Stimulated activated CD4-positive, alpha-beta T cell treated with anti-CD3 and anti-CD28 coated beads, Interleukin-12 subunit alpha, Interleukin-12 subunit beta, amount 100 ng/mL, for 24 hours (primary cell): ENCODE measurements at places on chromosomes 3 and 15.

DNA sequence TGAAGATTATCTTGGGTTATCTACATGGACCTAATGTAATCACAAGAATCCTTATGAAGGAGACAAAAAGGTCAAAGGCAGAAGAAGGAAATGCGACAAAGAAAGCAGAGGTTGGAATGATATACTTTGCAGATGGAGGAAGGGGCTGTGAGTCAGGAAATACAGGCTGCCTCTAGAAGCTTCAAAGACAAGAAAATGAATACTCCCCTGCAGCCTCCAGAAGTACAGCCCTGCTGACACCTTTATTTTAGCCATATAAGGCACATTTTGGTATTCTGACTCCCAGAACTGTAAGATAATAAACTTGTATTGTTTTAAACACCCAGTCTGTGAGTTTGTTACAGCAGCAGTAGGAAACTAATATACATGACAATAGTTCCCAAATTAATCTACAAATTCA is 58.6 kb downstream of the SIDT1 start:
- DNase-seq: no peak

DNA sequence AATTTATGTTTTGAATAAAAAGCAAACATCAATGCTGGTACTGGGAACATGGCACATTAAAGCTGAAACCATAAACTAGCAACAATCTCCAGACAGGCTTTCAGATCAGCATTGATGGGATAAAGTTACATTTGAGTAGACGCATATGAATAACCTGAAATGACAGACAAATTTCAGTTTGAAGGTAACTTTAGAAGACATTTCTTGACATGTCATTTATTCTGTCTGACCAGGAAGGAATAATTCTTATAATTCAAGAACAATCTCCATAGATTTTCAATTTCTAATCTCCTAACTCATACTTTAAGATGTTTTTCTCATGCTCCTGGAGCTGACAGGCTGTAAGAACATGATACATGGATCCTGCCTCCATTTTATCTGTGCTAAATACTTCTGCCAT is 69.8 kb downstream of the PLCH1 start:
- DNase-seq: no peak

DNA sequence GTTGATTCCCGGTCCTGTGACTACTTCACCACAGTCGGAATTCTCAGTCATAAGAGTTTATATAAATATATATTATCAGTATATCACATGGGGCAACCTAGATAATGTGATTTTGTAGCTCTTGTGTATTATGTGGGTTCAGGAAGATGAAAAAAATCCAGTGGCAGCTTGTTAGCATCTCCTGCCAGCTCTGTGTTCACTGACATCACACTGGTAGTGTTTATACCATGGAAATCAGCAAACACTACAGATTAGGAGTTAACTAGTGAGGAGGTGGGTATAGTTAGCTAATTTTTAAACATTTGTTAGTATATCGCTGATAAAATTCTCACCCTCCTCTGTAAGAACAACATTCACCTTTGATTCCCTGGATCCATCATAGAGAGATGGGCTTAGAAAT is 44.5 kb upstream of the KCNMB2 start:
- DNase-seq: no peak

DNA sequence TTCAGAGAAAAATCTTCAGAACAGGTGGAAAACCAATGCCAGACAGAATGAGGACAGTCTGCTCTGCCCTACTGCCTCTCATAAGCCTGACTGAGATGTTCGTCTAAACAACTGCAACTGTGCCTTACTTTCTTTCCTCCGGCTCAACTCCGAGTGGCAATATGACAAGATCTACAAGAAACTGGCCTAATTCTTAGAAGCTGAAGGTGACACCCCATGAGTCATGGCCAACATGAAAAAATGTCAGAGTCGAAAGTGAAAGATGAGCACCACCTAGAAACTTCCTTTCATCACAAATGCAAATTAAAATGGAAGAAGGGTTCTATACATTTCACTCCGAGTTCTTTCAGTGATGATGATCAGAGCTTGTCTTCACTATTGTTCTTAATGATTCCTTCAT is 12.9 kb downstream of the PCYT1A start:
- peak; percentile 47 for DNase-seq

DNA sequence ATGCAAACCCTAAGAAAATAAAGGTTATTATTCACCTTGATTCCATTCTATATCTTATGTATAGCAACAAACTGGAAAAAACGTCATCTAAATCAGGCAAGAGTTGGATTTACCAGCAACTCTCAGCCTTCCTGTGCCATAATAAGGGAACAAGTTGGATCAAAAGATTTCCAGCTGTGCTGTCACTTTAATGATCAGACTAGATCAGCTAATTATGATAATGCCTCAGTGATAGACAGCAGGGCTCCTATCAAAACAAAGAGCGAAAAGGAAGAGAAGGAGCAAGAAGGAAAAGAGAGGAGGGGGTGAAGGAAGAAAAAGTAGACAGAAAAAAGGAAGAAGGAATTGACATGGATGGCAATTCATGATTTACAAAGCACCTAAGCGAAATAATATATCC is 36.7 kb upstream of the BCL6 start:
- no peak for DNase-seq

DNA sequence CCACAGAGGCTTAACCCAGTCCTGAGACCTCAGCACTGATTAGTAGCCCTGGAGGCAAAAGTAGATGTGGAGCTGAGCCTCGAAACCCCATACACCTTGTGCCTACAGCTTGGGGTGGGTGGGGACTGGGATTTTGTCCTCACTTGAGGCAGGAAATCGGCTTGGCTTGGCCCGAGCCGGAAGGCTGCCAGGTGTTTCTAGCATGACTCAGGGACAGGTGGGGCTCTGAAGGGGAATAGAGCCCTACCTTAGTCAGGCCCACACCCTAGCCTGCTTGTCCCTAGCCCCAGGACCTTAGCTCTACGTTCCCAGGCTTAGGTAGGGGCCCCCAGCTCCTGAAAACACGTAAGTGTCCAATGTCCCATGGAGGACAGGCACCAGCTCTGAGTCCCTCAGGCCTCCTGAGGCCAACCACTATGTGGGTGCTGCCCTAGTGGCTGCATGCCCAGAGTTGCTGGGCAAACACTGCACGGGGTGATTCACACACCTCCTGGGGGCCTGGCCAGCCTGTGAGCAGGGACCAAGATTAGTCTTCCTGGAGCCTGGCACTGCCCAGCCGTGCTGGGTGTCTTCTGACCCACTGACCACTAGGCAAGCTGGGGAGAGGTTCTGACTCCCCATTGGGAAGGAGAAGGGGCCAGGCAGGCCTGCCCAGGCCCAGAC is 3.1 kb downstream of the MST1R start:
- no peak for DNase-seq

GRCh38 chr3:60386306-60386705 is 864.9 kb downstream of the FHIT start:
- DNase-seq: no peak

DNA sequence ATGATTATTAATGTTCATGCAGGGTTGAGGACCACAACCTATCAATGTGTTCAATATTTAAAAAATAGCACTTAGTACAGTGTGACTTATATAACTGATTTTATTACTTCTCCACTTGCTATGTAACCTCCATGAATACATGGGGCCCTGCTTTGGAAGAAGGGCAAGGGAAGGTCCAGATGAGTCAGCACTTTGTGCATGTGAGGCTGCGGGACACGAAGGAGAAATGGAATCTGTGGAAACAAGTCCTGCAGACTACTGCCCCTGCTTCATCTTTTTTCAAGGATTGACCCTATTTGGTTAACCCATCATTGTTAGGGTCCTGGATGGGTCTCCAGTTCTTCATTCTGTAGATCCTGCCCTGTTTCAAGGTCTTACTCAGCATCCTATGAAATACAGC is 1.6 kb downstream of the NXPE3 start:
- no peak for DNase-seq

DNA sequence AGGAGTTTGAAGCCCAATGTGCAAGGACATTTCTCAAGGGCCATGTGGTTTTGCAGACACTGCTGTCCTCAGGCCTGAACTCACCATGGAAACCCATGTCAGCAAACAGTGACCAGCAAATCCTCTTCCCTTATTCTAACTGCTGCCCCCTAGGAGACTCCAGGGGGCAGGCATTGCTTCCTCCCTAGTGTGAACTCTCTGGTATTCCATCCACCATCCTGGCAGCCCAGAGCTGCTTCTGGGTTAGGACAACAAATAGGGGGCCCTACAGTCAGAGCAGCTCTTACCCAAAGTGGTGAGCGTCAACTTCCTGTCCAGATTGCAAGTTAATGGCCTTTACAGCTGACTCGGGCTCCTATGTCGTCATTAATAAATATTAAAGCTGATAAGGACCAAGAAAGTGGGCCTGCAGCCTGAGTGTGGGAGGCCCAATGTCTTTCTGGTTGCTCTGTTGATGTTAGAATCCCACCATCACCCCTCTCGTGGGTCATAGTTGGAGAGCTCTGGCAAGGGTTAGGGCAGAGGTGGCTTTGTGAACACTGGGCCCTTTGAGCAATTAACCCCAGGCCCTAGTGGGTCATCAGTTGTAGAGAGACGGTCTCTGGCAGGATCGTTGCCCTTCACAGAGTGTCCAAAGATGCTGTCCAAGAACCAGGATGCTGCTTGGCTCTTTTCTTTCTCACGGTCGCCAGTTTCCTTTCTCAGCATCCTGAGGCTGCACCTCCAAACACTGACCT is 41.5 kb downstream of the TGM4 start:
- DNase-seq: no peak

GRCh38 chr15:68749793-68750192 is 70.9 kb downstream of the ANP32A start:
- no peak for DNase-seq

DNA sequence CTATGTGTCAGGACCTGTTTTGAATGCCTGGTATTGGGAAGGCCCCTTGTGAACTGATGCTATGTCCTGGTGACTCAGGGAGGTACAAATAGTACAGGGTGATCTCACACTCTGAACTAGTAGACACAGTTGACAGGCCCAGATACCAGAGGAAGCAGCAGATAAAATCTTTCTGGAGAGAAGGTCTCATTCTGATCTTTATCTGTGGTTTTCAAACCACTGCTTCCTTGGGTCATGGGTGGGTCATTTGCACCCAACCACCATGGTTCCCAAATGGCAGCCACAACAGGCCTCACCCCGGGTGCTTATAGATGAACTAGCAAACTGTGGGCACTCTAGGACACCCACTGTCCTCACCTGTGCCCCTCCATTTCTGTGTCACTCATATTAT is 43.4 kb downstream of the PXYLP1 start:
- DNase-seq: no peak

GRCh38 chr3:154540950-154541604 is 111.1 kb upstream of the GPR149 start:
- DNase-seq: no peak

- no peak for DNase-seq
These were observed 612.2 kb downstream of the DIPK2A start for GRCh38 chr3:144583871-144584270.

- DNase-seq: no peak
These were observed 66.2 kb upstream of the XCR1 start for GRCh38 chr3:46093327-46093942.

DNA sequence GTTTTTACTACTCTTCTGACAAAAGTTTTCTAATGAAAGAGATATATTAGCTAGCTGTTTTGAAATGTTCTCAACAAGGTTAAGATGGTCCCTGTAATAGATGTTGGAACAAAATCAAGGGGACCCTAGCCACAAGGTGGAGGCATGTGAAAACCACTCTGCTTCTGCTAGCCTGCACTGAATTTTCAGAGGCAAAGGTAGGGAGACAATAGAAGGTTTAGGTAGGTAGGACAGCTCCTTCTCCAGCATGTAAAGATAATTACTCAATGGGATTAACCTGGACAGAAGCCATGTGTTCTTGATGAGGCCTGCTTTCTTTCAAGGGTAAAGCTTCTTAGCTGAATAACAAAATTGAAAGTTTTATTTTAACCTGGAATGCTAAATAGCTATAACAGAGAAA is 333.5 kb downstream of the LSAMP start:
- DNase-seq: no peak

- DNase-seq: no peak
These were observed 889 bp upstream of the LRRIQ4 start for GRCh38 chr3:169811631-169812331.

DNA sequence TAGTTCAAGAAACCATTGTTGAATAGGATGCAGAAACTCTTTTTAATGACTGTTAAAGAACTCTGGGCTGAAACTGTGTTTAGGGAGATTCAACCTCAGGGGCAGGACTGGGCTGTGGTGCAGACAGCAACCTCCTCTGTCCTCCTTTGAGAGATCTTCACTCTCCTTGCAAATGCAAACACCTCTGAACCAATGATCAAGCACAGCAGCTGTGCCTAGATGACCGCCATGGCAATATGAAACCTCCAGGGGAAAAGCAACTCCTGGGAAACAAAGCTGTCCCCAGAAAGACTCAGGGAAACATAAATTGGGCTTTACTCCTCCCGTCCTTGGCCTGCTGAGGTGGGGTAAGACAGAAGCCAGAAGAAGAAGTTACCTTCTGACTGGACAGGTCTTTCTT is 52.6 kb downstream of the TBC1D2B start:
- DNase-seq: no peak

DNA sequence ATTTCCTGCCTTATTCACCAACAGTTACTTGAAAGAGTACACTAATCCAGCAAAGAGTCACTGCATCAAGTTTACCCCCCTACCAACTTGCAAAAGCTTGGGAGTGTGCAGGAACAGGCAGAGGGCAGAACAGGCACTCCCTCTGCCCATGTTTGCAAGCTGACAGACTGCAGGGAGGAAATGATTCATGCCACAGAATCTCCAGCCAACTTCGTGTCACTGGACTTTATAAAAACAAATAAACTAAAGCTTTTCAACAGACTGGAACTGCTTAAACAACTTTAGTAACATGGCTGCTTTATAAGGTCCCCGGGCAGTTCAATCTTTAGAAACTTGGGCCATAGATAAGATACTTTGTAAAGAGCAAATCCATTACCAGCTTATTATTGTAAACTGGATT is 129.5 kb downstream of the THRB start:
- DNase-seq: no peak

DNA sequence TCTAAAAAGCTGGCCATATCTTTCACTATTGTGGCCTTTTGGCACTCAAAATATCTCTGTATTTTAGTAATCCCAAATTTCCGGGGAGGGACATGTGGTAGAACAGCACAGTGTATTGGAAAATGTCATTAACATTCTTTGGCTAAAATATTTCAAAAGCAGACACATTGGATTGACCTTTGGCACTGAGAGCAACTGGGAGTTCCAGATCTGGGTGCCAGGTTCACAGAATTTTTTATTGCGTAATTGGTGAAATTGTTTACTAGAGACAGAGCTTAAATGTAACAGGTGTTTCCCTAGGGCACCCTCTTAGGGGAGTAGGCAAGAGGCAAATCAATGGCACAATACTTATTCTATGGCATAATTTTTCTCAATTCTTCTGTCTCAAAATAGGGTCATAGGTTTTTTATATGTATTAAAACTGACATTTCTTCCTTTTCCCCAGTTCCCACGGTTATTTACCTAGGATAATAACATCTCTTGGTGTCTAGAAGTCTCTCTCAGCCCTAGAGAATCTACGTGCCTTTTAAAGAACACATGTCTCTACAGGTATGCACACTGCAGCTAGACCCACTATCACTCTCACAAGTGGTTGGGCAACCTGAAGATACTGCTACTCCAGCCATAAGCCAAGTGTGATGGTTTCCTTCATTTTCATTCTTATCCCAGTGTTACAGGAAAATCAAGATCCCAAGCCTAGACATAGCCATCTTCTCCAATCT is 10.6 kb downstream of the RBMS3 start:
- no peak for DNase-seq

- DNase-seq: no peak
These were observed 44.0 kb downstream of the MESD start for GRCh38 chr15:80945605-80946004.
